HFFc6 (cell line): ENCODE measurements at places on chromosomes 12 and 14. TPM values are rescaled to one million over a fixed set of nuclear protein-coding genes. Genes with fewer than 3 reads are reported as not detected.
A peak's percentile ranks its signal among the peaks of the same experiment; 100 is the strongest.

The SLC38A4 gene
- 10.3 to 12.4 TPM (median 12.0 TPM) in 3 replicates for total RNA-seq

The GALNT6 gene
- total RNA-seq = 68.6 to 94.3 TPM (median 89.9 TPM) in 3 replicates

The CISTR gene
- total RNA-seq = not detected in 3 replicates

- no peak overlapping the region for H3K27ac ChIP-seq
- DNase-seq = peak; percentile 33
- no peaks in the 10 kb centered on the region for H3K27me3 ChIP-seq
These were observed 63.7 kb downstream of the ZNF664 start for GRCh38 chr12:124036657-124037109.

GRCh38 chr12:40325349-40325960 lies 100.7 kb downstream of the LRRK2 start:
- no peaks in the 10 kb centered on the region for H3K36me3 ChIP-seq
- no peak overlapping the region for H3K27ac ChIP-seq
- H3K27me3 ChIP-seq = no peaks in the 10 kb centered on the region
- H3K4me1 ChIP-seq = no peaks in the 10 kb centered on the region

DNA sequence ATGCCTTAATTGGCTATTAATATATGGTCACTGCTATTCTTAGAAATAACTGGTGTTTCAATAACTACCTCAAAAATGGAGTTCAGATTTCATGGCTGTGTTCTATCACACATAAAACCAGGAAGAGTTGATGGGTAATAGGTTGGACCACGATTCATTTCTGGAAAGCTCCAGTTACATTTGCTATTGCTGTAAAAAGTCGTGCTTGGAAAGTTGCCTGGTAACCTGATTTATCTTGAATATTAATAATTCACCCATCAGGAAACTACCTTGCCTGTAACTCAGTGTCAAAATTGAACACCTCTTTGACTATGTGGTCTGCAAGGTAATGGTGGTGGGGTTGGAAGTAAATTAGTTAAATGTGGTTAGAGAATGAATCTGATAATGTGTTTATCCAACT lies 104.7 kb upstream of the IFNG-AS1 start:
- H3K27ac ChIP-seq = no peak overlapping the region
- peaks cover 4% of the 10 kb centered on the region for H3K27me3 ChIP-seq
- no peak for DNase-seq
- H3K4me1 ChIP-seq = peaks cover 19% of the 10 kb centered on the region

DNA sequence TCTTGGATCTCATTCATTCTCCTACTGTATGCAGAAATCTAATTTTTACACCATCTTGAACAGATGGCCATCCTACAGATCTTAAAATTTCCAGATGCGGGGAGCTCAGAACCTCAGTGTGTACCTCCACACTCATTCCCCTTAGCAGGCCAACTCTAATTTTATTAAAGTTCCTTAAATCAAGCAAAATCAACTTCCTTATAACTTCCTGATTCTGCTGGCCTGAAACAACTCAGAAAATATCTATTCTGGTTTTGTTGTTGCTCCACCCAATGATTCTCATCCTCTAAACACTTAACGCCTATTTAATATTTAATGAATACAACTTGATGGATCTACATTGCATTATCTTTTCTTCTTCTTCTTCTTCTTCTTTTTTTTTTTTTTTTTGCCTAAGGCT lies 3.1 kb downstream of the EMP1 start:
- peak overlapping the region; percentile 98 for H3K27ac ChIP-seq
- H3K36me3 ChIP-seq = peaks cover 72% of the 10 kb centered on the region
- H3K27me3 ChIP-seq = peaks cover 24% of the 10 kb centered on the region
- peaks cover 86% of the 10 kb centered on the region for H3K4me1 ChIP-seq

DNA sequence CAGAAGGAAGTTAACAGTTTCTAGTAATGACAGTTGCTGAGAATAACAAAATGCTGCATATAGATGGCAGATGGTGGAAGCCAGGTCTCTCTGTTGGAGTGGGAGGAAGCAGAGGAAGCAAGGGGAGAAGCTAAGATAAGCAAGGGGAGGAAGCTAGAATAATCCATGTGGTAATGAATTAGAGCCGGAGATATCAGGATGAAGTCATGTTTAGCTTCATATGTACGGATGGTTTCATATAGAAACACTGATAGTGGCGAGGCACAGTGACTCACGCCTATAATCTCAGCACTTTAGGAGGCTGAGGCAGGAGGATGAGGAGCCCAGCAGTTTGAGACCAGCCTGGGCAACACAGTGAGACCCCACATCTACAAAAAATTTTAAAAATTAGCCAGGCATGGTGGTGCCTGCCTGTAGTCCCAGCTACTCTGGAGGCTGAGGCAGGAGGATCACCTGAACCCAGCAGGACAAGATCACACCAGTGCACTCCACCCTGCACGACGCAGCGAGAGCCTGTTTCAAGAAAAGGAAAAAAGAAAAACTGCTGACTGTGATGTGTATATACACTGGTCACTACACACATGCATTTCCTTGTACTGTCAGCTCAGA lies 49.2 kb downstream of the ANAPC7 start:
- H3K36me3 ChIP-seq = peaks cover 21% of the 10 kb centered on the region
- H3K27me3 ChIP-seq = peaks cover 4% of the 10 kb centered on the region
- H3K4me1 ChIP-seq = peaks cover 9% of the 10 kb centered on the region
- no peak overlapping the region for H3K4me3 ChIP-seq
- no peak for DNase-seq
- peak overlapping the region; percentile 32; the same call in 1 of the 2 replicates for H3K27ac ChIP-seq

DNA sequence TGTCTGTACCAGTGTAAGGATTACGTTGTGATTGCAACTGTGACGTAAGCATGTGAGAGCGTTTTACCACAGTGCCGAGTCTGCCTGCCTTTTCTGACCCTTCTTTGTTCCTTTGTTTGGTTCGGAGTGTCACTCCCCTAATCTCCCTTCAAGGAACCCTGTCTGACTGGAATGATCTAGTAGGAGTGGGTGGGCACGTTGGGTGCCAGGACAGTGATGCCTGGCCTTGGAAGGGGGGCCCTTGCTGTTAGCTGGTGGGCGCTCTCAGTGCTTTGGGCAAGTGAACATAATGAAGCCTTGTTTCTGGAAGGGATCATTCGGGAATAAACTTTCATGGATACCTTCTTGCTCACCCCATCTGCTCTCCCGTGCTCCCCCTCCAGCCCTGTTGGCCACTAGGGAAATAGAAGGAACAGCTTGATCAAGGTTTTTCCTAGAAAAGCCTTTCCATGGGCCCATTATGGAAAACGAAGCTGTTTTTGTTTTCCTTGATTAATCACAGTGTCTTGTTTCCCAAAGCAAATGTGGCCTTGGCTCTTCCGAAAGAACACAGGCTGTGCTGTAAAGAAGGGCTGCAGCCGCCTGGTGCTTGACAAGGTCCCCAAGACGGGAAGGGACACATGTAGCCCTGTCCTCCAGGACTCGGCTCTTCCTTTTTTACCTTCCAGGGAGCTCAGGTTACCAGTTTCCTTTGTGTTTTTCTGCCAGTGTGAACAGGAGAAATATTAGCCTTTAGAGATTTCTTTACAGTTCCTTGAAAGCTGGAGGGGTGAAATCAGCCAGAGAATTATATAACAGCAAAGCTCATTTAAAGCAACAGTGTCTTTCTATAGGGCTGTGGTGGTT lies 215.5 kb downstream of the CRADD start:
- peaks cover 47% of the 10 kb centered on the region for H3K4me1 ChIP-seq
- H3K36me3 ChIP-seq = peaks cover 4% of the 10 kb centered on the region
- H3K27ac ChIP-seq = no peak overlapping the region
- H3K4me3 ChIP-seq = no peak overlapping the region
